Karpas-422 (cell line): ENCODE measurements at places on chromosomes 3 and 15.

DNA sequence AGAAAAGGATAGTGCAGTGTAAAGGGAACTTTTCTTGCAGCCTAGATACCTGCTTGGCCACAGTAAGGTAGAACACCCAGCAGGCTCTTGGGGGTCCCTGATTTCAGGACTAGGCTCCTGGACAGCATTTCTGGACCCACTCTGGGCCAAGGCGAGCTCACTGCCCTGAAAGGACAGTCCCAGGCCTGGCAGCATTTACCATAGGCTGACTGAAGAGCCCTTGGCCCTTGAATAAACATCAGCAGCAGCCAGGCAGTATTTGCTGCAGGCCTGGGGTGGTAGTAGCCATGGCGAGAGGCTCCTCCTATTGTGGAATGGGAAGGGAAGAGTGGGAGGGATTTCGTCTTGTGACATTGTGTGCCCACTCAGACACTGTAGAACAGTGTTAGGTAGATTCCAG lies 529.2 kb downstream of the TUSC7 start:
- H3K36me3 ChIP-seq, result no peaks in the 10 kb centered on the region
- H3K4me3 ChIP-seq, result no peak overlapping the region
- DNase-seq, result no peak
- H3K4me1 ChIP-seq, result peaks cover 3% of the 10 kb centered on the region
- no peaks in the 10 kb centered on the region for H3K27me3 ChIP-seq

- H3K4me3 ChIP-seq, result no peak overlapping the region
- H3K4me1 ChIP-seq, result peaks cover 39% of the 10 kb centered on the region
- no peaks in the 10 kb centered on the region for H3K36me3 ChIP-seq
- DNase-seq, result no peak
- no peak overlapping the region for H3K27ac ChIP-seq
Measured at GRCh38 chr15:89093509-89093908, 5.3 kb downstream of the ABHD2 start.

GRCh38 chr3:178002113-178002512 lies 534.1 kb upstream of the KCNMB2 start:
- H3K4me1 ChIP-seq, result no peaks in the 10 kb centered on the region
- no peak overlapping the region for H3K27ac ChIP-seq
- H3K36me3 ChIP-seq, result no peaks in the 10 kb centered on the region
- DNase-seq, result no peak
- no peak overlapping the region for H3K4me3 ChIP-seq

DNA sequence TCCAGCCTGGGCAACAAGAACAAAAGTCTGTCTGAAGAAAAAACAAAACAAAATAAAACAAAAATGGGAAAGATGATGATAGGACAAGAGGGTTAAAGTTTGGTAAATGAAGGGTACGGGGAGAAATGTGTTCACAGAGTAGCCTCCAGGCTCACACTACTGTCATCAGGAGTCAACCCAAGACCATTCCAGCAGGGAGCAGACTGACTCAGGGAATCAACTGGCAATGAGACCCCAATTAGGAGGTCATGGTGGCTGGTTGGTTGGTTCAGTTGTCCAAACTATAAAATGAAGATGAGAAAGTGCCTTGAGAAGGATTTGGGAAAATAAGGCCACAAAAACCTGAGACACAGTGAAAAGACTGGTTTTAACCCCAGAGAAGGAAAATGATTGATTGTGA lies 51.8 kb downstream of the KLHL6 start:
- H3K36me3 ChIP-seq, result 0 out of 2 replicates have a peak, but pooled peaks cover 9% of the 10 kb centered on the region
- no peak overlapping the region for H3K4me3 ChIP-seq
- no peaks in the 10 kb centered on the region for H3K27me3 ChIP-seq
- H3K27ac ChIP-seq, result no peak overlapping the region
- peaks cover 3% of the 10 kb centered on the region; the same call in 1 of the 2 replicates for H3K4me1 ChIP-seq

DNA sequence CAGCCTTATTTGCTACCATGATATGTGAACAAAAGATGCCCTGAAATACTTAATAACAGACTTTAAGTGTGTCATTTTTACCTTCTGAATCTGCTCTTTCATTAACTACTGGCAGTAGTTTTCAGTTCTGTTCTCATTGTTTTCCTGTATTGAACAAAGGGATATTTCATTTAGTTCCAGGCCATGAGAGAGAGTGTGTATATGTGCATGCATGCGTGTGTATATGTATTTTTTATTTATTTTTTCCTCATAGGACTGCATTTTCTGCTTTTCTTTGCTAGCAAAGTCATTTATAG lies 46.8 kb upstream of the CRTC3 start:
- H3K4me3 ChIP-seq, result no peak overlapping the region
- DNase-seq, result no peak
- no peaks in the 10 kb centered on the region for H3K4me1 ChIP-seq

DNA sequence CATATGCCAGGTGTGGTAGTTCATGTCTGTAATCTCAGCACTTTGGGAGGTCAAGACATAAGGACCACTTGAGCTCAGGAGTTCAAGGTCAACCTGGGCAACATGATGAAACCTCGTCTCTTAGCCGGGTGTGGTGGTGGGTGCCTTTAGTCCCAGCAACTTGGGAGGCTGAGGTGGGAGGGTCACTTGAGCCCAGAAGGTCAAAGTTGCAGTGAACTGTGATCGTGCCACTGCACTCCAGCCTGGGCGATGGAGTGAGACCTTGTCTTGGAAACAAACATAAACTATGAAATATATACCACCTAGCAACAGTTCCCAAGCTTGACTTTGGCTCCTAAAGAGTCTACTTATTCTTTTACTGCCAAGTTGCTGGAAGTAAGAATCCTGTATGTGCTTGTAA lies 30.9 kb downstream of the UBE3A start:
- no peaks in the 10 kb centered on the region for H3K27me3 ChIP-seq
- peak overlapping the region; percentile 86 for H3K27ac ChIP-seq
- peaks cover 78% of the 10 kb centered on the region for H3K36me3 ChIP-seq

- H3K27me3 ChIP-seq, result no peaks in the 10 kb centered on the region
- H3K27ac ChIP-seq, result no peak overlapping the region
- no peaks in the 10 kb centered on the region for H3K4me1 ChIP-seq
- H3K36me3 ChIP-seq, result no peaks in the 10 kb centered on the region
Measured at GRCh38 chr3:178802993-178803693, 266.9 kb downstream of the KCNMB2 start.

GRCh38 chr3:156491192-156491591 lies 63.7 kb downstream of the SSR3 start:
- no peak for DNase-seq
- no peak overlapping the region for H3K4me3 ChIP-seq
- H3K4me1 ChIP-seq, result no peaks in the 10 kb centered on the region
- no peak overlapping the region for H3K27ac ChIP-seq
- H3K27me3 ChIP-seq, result no peaks in the 10 kb centered on the region
- H3K36me3 ChIP-seq, result no peaks in the 10 kb centered on the region

GRCh38 chr3:52402706-52403270 lies 42.1 kb downstream of the SEMA3G start:
- H3K36me3 ChIP-seq, result peaks cover 11% of the 10 kb centered on the region; the same call in 1 of the 2 replicates
- H3K27ac ChIP-seq, result no peak overlapping the region
- H3K27me3 ChIP-seq, result no peaks in the 10 kb centered on the region
- DNase-seq, result no peak

DNA sequence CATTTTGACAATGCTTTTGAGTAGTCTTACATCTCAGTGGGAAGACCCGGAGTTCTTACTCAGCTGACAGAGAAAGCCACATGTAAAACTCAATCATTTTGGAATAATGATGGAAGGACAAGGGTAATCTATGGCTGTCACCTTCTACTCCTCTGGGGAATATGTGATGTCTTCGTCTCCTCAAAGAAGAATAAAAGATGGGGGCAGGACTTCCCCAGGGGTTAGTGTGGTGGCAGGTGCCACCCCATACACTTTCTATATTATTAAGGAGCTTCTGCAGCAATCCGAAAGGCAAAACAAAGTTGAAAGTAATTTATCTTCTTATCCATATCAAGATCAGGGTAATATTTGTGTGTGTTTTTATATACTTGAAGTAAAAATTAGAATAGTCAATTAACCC lies 180.4 kb upstream of the TOPAZ1 start:
- peaks cover 12% of the 10 kb centered on the region for H3K4me1 ChIP-seq
- no peak for DNase-seq
- no peak overlapping the region for H3K4me3 ChIP-seq
- H3K27me3 ChIP-seq, result no peaks in the 10 kb centered on the region
- H3K36me3 ChIP-seq, result no peaks in the 10 kb centered on the region

DNA sequence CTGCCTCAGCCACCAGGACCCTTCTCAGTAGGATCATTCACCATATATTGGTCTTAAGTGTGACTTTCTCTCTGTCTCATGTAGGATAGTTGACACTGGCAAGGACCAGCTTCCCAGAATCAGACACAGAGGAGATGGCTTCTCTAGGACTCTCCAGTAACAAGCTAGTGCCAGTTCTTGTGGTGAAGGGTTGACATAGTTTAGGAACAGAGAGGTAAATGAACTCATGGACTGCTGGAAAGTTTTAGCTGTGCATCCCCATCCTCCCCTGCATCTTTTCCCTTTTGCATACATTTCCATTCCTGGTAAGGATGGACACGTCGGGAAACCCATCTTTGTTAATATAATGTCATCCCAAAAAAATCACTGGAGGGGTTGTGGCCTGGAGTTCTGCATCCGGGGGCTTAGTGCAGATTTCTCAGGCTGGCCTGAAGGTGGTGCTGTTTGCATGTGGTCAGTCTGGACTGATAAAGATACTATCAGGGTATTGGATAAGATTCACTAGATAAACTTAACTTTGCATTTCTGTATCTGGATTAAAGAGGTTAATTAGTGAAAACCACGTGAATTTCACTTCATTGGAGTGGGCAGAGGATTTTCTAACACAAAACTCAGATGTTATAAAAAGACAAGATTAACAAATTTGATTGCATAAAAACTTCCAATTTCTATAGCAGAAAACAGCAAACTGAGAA lies 110.8 kb downstream of the TBC1D2B start:
- peak; percentile 81 for DNase-seq
- no peak overlapping the region for H3K4me3 ChIP-seq
- H3K4me1 ChIP-seq, result peaks cover 16% of the 10 kb centered on the region
- no peaks in the 10 kb centered on the region for H3K27me3 ChIP-seq
- no peaks in the 10 kb centered on the region for H3K36me3 ChIP-seq

- no peak overlapping the region for H3K4me3 ChIP-seq
- no peak for DNase-seq
- H3K27ac ChIP-seq, result no peak overlapping the region
- no peaks in the 10 kb centered on the region for H3K36me3 ChIP-seq
- no peaks in the 10 kb centered on the region for H3K27me3 ChIP-seq
Measured at GRCh38 chr3:106428565-106428994, 559.8 kb upstream of the CBLB start.

- H3K4me3 ChIP-seq, result no peak overlapping the region
- H3K27me3 ChIP-seq, result no peaks in the 10 kb centered on the region
- no peak for DNase-seq
Measured at GRCh38 chr3:8864402-8865350, 95.3 kb upstream of the OXTR start.
